Activated CD4-positive, CD25-positive, alpha-beta regulatory T cell treated with anti-CD3 and anti-CD28 coated beads, Interleukin-2, amount 50 U/mL, for 16 hours (primary cell): ENCODE measurements at places on chromosomes 7 and 10.
A peak's percentile ranks its signal among the peaks of the same experiment; 100 is the strongest.

- no peak for DNase-seq
Measured at GRCh38 chr10:96440361-96441292, 73.1 kb downstream of the TLL2 start.

- no peak for DNase-seq
Measured at GRCh38 chr10:131749767-131750142, 151.1 kb upstream of the PPP2R2D start.

DNA sequence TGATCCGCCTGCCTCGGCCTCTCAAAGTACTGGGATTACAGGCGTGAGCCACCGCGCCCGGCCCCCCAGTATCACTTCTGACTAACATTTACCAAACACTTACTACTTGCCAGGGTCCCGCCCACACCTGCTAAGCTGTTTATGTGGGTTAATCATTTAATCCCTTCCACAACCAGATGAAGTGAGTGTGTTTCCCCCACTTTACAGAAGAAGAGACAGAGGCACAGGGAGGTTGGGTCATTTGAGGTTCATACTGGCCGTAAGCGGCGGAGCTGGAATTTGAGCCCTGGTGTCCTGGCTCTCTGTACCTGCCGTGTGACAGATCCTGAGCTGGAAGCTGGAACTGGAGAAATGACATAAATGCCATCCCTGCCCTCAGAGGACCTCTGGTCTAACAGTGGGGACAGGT lies 15.1 kb upstream of the VPS37D start:
- no peak for DNase-seq

GRCh38 chr10:45144326-45145070 lies 143.8 kb downstream of the ZNF22 start:
- no peak for DNase-seq

DNA sequence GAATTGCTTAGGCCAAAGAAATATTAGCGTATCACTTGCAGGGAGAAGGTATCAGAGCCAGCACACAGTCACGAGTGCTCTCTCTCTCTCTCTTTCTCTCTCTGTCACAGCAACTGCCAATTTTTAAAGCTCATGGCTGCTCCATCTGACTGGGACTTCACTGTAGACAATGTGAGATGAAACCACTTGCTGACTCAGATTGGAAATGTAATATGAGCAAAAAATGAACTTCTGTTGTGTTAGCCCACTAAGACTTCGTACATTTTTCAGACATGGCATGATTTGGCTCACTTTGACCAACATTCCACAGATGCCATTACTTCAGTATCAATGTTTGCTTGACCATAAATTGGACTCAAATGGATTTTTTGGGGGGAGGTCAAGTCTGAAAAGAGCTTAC lies 68.1 kb downstream of the DGKB start:
- no peak for DNase-seq

- DNase-seq, result no peak
Measured at GRCh38 chr10:85967594-85967993, 399.0 kb downstream of the GRID1 start.

DNA sequence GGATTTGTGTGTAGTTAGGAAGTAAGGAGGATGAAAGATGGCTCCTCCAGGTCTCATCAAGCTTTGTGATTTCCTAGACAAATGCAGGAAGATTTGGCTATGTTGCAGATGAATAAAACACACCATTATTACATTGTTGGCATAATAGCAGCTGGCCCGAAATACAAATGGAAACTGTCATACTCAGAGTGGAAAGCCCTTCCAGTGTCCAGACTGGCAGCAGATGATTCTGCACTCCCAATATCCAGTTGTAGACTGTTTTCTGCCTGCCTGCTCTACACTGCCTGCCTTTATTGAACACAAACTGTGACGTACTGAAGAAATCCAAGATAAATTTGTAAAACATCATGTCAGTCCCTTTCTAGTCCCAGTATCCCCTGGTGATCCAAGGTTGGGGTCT lies 99.7 kb upstream of the FZD1 start:
- DNase-seq, result no peak

- no peak for DNase-seq
Measured at GRCh38 chr7:155228459-155228845, 69.2 kb upstream of the INSIG1 start.

DNA sequence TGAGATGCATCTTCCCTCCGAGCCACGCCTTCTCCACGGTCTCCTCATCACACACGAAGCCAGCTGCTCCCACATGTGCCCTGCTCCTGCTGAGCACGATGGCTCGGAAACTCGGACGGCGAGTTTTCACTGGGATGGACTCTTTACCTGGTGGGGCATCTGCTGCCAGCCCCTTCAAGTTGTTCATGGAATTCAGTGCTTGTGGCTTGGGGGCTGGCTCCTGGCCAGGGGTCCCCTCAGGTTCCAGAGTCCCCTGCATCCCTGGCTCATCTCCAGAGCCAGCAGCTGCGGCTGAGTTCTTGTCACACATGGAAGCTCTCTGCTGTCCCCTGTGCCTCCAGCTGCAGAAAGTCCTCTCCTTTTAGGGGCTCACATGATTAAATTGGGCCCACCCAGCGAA lies 654.0 kb downstream of the SDK1 start:
- no peak for DNase-seq

GRCh38 chr7:50742401-50742800 lies 40.3 kb downstream of the GRB10 start:
- DNase-seq, result no peak

- DNase-seq, result no peak
Measured at GRCh38 chr10:58780476-58780875, 267.8 kb downstream of the BICC1 start.

DNA sequence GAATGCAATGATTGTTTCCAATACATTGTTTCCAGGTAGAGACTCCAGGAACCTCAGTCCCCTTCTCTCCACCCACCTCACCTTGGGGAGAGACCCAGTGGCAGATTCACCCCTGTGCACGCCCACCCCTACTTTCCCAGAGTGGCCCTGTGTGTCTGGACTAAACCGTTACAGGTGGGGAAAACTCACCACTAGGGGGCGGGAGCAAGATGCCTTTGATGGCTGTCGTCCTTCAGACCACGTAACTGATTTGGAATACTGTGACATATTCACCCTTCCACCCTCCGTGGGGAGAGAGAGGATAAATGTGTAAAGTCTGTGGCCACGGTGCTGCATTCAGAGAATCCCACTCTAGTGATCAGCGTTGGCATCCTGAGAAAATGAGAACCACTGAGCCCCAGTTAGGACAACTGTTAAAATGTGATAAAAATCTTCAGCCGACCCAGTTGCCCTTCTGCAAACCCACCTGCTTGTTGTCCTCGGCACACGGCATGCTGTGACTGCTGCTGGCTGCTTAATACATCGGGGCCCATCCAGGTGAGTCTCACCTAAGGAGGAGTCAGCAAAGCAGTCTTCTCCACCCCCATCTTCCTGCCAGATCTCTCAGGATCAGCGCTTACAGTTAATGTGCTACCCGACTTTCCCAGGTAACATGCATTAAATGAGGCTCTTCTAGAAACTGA lies 41.5 kb upstream of the NMT2 start:
- peak; percentile 67 for DNase-seq

DNA sequence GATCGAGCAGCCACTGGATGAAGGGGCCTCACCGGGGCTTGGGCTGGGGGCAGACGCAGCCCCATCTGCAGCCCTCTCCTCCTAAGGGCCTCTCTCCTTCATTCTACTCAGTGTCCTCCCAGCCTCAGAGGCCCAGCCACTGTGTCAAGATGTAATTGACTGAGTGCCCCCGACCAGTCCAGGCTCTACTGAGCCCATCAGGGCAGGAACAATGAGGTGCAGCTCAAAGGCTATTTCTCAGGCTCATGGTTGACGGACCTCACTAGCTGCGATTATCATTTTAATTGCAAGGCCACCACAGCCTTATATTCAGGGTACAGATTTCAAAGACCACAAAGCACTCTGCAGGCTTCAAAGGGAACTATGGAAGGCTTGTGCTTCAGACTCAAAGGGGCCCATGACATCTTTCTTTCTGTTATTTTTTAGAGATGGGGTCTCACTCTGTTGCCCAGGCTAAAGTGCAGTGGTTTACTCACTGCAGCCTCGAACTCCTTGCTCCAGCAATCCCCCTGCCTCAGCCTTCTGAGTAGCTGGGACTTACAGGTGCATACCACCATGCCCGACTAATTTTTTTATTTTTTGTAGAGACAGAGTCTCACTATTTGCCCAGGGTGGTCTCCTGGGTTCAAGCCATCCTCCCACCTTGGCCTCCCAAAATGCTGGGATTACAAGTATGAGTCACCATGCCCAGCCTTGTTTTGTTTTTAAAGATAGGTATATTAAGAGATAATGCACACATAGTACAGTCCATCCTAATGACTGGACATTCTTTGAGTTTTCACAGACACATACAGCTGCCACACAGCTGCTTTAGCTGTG lies 23.7 kb downstream of the SLC29A3 start:
- DNase-seq, result no peak

- no peak for DNase-seq
Measured at GRCh38 chr7:88306590-88307048, at the start of gene STEAP4. Gene STEAP4, minus strand, starts transcription at chr7:88306894. Its CDS starts 22,625 bp downstream, at chr7:88284269.

DNA sequence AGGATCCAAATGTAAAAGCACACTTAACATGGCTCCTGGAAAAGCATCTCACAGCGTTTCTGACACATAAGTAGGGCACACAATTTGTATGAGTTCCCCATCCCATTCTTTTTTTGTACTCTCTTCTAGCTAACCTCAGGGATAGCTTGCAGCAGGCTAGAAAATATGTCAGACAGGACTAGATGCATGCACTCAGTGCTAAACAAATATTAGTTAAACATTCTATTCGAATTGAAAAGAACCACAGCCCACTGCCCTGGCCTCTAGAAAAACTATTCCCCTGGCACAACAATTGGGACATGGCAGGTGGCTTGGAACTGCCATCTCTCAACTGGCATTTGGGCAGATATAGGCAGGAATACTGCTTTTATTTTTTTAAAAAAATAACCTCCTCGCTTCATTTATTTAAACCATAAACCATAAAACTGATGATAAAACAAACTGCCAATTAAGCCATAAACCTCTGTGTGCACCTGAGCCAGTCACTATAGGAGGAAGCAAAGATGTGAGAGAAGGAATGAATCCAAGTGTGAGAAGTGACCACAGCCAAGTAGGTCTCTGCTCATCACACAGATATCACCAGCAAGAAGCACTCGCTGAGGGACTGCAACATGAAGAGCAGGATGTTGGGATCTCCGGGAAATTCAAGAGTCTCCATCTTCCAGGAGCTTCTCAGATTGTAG lies 394.1 kb downstream of the NEBL start:
- DNase-seq, result no peak

GRCh38 chr10:72682638-72683037 lies 9.3 kb upstream of the MCU start:
- DNase-seq, result no peak

GRCh38 chr7:151211155-151211772 lies 976 bp upstream of the H2BK1 start:
- no peak for DNase-seq

- DNase-seq, result no peak
Measured at GRCh38 chr10:124079864-124080263, 13.5 kb downstream of the CHST15 start.

DNA sequence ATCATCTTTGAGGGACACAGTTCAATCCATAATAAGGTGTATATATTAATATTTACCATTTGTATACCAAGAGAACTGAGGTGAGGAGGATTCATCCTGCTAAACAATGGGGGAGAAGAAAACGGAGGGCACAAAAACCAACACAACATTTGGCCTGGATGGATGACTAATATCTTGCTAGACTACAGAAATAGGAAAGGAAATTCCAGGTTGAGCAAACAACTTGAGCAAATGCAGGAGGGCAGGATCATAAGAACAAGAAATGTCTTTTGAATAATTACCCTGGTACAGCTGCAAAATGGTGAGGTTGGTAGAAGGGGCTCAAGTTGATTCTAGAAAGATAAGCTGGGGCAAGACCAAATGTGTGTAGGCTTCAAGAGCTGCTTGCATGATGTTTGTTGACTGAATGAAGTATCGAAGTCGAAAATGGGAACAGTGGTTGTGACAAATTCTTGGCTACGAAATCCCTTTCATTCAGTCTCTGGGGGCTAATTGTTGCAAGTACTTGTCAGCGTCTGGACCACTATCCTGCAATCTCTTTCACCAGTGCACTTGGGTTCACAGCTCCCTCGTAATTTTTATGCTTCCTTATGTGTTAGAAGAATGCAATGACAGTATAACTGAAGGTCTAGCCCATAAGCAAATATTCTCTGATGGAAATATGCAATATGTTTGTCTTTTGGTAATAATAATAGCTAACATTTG lies 176.2 kb downstream of the PTEN start:
- no peak for DNase-seq

DNA sequence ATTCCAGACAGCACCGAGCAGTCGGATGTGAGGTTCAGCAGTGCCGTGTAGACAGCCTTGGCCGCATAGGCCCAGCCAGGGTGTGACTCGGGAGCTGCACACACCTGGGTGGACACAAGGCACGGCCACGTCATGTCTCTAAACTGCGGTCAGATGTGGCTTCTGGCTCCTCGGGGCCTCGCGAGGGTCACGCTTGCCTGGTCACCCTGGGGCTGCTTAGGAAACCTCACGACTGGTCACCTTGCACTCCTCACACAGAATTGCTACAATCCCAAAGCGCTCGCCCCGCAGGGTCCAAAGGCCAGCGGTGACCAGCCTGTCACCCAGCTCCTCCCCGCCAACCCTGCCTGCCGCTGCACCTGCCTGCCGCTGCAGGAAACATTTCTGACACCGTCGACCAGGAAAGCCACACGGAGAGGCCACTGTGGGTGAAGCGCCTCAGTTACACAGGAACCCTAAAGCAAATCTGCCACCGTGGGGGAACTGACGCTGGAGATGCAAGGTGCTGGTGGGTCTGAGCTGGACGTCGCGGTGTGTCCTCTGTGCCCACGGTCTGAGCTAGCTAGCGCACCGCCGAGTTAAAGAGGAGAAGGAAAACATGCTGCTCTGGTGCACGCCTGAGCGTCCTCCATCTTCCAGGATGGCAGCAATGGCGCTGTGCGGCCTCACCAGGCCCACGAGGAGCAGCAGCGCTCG lies 5.0 kb downstream of the GPER1 start:
- no peak for DNase-seq

DNA sequence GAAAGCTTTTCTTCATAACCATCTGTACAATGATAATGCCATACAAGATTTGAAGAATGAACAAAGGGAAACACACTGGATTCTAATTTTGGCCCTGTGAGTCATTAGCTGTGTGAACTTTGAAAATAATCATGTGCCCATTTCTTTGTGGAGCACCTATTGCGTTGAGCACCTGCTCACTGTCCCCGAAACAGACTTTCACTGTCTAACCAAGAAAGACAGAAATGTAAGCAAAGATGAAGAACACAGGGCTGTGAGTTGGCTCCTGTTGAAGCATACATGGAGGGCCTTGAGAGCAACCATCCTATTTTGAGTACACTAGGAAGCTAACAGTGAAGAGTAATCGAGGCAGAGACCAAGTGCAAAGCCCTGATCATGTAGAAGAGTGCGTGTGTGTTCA lies 118.4 kb upstream of the SLC25A13 start:
- DNase-seq, result no peak

DNA sequence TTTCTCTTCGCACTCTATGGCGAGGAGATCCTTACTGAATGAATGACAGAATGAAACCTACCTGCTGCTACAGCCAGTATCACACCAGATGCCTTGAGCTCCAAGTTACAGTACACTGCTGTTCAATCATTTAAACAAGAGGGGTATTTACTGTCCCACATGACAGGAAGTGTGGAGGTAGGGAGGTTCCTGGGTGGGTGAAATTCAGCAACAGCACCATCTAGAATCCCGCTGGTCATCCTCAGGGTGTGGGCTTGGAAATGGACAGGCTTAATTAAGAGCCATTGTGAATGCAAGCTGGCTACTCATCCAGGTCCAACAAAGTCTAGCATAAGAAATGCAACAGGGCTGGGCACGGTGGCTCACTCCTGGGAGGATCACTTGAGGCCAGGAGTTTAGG lies 14.7 kb downstream of the CYTH3 start:
- no peak for DNase-seq
